Stimulated activated CD8-positive, alpha-beta memory T cell treated with anti-CD3 and anti-CD28 coated beads, Interleukin-4, amount 100 ng/mL, for 24 hours (primary cell): ENCODE measurements at places on chromosomes 1 and 21.

- DNase-seq: no peak
Observed at GRCh38 chr1:89630048-89630447, 2.9 kb upstream of the LRRC8C start.

DNA sequence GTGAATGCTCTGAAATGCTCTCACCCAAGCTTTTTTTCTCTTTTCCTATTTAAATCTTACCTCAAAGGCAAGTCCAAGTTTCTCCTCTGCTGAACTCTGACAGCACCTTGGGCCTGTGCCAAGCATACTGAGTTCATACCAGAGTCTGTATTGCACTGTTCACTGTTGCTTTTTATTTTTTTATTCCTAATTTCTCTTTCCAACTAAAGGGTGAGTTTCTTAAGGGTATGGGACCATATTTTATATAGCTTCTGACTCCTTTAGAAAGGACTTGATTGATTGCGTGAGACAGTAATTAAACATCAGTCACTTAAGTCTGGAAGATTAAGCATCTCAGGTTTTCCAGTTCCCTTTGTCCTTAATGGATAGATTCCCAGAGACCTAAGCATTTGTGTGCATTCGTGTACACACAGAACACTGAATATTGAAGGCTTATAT is 69.9 kb downstream of the CACHD1 start:
- DNase-seq: no peak

DNA sequence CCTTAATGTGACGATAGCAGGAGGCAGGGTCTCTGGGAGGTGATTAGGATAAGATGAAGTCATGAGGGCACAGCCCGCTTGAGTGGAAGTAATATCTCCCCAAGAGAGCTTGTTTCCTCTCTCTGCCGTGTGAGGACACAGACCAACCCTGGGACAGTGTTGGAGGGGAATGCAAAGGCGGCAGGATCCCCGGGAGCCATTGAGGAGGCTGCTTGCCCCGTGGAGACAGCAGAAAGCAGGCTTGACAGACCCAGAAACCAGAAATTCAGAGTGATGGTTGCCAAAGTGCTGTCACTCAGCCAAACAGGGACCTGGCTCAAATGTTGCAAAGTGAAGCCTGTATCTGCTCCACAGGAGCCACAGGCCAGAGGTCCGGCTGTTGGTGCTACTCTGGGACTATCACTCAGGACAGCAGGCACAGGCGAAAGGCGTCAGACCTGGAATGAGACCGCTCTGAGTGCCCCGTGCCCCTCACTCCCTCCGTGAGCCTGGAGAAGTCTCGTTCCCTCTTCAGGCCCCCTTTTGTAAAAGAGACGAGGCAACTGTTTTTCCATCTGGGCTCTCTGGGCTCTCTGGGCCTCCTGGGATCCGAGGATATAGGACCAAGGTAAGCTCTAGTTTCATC is 96.6 kb upstream of the VANGL1 start:
- DNase-seq: no peak

DNA sequence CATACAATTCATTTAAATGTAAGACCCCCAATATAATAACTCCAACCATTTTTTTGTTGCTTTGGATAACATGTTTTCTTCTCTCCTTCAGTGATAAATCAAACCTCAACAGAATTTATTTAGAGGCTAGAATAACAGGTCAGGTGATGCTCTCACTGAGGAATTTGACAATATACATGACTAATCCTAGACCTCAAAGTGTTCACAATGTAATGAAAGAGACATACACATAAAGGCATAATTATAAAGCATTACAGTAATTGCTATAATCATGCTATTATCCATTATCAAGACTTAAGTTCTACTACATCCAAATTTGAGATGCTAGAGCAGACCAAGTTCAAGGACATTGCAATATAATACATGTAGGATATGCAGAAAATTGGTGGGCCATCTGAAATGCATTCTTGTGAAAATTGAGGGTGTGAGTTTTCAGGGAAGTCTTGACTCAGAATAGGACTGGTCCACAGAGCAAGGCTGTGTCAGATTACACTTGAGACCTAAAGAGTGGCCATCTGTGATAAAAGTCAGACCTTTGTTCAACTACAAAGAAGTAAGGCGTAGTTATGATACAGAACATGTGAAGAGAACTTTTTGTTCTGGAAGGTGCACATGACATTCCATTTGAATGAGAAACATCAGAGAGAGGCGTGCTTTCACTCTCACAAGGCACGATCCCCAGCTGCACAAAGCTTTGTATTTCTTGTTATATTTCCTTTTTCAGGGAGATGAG is 45.5 kb downstream of the UTP25 start:
- DNase-seq: no peak
